GM18507 (cell line): ENCODE measurements at places on chromosomes 3 and 15.

DNA sequence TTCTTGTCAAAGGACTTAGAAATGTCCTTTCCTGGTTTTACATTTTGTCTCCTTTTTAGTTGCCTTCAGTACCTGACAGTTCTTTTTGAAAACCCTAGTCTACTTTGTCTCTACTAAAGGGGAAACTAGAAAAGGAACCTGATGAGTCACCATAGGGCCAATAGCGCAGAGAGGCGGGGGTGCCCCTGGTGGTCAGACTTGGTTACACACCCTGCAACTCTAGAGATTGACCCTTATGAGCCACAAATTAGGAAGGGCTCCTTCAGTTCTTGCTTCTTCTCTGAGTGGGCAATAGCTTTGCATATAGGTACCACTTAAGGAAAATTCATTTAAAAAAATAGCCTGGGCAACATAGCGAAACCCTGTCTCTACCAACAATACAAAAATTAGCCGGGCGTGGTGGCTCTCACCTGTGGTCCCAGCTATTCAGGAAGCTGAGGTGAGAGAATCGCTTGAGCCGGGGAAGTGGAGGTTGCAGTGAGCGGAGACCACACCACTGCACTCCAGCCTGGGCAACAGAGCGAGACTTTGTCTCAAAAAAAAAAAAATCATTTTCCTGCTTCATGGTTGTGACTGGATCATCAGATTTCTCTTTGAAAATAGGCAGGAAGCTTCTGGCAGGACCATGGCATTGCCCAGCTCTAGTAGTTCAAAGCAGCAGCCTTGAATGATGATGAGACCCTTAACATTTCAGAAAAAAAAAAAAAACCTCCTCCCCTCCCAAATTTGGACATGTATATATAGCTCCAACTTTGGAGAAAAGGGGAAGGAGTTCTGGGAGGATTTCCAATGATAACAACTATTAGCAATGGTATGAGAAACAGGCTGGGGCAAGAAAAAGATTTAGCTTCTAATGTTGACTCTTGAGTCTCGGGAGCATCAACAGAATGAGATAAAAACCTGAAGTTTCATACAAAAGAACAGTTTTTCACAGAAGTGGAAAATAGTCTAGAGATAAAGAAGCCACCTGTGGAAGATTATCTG is 45.2 kb upstream of the RASA2 start:
- peak; percentile 54 for DNase-seq

DNA sequence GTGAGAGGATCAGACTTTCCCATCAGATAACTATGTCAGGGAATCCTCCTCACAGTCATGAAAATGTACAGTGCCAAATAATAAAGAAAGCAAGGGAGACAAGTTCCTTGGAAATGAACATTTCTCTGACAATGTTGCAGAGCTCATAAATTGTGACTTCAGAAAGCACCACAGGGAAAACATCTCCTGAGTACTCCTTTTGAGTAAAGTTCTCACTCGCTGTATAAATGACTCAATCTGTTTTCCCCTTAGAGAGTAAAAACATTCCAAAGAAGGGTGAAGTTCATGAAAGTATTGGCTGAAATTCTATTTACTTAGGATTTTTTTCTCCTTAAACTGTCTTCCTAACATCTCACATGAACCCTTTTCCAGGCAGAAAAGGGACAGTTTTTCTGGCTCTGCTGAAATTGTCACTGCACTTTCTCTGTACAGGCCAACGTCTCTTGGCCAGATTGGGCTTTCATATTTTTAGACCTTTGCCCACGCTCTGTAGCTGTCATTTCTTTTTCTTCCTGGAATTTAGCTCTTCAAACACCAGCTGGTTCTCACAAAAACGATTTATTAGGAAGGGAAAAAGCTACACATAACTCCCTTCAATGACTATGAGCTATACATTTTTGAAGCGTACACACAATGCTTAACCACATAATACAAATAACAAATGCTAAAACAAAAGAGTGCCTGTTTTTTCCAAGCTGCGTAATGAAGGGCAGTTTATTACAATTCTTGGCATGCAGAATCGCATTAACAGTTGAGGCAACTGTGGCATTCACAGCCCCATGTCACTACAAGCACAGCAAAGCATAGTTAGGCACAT is 216.1 kb downstream of the ATP8B4 start:
- DNase-seq, result no peak

GRCh38 chr15:84914351-84914750 is 29.9 kb downstream of the SLC28A1 start:
- DNase-seq, result no peak

DNA sequence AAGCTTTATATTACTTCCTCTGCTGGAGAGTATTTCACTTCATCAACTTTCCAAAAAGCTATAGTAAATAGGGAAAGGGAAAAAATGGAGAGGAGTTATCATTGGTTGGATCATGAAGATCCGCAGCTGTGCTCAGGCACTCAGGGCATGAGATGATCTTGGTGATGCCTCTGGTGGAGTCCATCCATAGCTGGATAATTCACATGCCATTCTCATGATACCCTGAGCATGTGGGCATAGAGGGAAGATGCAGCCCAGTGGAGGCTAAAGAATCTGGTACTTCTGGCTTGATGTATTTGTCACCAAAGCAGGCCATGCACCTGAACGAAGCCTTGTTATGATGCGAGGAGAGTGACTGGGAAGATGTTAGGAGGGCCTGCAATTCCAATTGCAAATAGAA is 150.2 kb downstream of the CHST2 start:
- DNase-seq, result no peak

DNA sequence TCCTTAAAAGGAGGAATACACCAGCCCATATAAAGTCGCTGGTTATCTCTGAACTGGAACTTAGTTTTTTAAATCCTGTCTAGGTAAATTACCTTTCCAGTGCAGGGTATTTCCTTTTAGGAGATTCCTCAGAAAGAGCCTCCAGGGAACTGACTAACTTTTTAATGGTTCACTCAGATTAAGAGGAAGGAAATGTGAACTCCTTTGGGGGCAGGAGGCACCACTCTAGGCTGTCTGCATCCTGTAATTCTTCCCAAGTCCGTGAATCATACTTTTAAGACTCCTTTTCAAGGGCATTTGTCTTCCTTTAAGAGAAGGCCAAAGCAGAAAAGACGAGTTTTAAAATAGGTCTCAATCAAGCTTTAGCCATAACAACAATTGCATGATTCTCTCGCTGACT is 871.2 kb upstream of the NR2F2 start:
- no peak for DNase-seq

DNA sequence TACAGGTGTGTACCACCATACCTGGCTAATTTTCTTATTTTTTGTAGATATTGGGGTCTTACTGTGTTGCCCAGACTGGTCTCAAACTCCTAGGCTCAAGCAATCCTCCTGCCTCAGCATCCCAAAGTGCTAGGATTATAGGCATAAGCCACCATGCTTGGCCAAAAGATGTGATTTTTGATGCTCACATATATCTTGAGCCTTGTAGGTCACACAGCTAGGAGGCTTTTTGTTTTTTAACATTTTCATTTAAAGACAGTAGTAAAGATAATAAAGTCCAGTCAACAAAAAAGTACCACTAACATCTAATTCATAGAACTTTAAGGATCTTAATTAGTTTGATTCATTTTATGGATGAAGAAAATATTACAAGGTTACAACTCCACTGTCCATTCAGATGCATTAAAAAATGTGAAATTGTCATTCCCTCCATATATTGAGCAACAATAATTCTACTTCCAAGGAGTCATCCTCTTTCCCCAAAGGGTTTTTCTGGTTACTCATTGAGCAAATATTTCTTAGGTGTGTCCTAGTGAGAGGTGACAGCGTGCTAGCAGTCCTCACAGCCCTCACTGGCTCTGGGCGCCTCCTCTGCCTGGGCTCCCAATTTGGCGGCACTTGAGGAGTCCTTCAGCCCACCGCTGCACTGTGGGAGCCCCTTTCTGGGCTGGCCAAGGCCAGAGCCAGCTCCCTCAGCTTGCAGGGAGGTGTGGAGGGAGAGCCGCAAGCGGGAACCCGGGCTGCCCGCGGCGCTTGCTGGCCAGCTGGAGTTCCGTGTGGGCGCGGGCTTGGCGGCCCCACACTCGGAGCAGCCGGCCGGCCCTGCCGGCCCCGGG is 8.3 kb upstream of the TASOR start:
- DNase-seq, result no peak

GRCh38 chr3:134829721-134830120 is 34.7 kb downstream of the EPHB1 start:
- no peak for DNase-seq

- DNase-seq, result no peak
These were observed 599.2 kb upstream of the ROBO1 start for GRCh38 chr3:80366808-80367548.

DNA sequence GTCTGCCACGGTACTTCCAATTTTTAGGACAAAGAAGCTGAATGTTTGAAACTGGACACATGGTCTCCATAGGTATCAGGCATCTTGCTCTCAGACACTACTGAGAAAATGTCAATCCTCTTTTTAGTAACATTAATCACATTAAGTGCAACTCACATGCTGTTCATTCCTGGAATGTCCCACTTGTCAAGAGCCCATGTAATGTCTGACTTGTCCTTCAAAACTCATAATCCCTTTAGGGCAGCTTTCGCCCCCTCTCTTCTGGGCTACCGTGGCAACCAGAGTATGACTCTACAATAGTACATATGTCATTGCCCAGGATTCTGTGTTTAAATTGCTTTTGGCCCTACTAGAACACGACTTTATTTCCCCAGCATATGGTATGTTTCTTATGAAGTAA is 12.3 kb downstream of the NUDT16 start:
- no peak for DNase-seq

- DNase-seq, result no peak
These were observed 86.0 kb downstream of the DTWD1 start for GRCh38 chr15:49706805-49707204.

DNA sequence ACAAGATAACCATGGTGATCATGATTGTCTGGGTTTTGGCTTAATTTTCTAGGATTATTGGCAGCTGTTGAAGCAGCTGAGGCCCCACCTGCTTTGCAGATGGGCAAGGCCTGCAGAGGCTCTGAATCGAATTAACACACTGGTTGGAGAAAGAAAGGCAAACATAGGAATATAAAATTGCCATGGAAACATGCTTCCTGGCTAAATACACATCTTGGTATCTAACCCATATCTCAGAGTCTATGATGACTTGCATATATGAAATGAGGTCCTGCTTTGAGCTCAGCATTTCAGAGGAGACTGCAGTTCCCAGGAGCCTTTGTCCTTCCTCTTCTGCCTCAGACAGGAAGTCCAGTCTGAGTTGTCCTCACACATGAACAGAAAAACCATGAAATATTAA is 24.3 kb upstream of the SV2B start:
- DNase-seq, result no peak

DNA sequence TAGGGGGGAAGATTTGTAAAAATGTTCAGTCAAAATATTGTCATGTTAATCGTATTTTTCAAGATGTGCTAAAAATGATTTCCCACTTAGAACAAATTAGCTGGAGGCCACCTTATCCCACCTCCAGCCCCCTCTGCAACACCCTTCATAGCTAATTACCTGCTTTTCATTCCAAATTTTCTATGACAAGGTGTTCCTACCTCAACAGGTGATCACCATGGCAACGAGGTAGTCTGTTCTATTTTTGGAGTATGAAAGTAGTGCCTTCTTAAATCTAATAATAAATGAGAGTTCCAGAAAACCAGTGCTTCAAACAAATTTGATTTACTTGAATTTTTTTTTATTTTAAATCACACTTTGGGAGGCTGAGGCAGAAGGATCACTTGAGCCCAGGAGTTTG is 149.8 kb downstream of the FNDC3B start:
- no peak for DNase-seq

- no peak for DNase-seq
These were observed 5.7 kb downstream of the CD200 start for GRCh38 chr3:112338727-112339056.

GRCh38 chr3:182618085-182618732 is 175.1 kb upstream of the ATP11B start:
- DNase-seq, result no peak

DNA sequence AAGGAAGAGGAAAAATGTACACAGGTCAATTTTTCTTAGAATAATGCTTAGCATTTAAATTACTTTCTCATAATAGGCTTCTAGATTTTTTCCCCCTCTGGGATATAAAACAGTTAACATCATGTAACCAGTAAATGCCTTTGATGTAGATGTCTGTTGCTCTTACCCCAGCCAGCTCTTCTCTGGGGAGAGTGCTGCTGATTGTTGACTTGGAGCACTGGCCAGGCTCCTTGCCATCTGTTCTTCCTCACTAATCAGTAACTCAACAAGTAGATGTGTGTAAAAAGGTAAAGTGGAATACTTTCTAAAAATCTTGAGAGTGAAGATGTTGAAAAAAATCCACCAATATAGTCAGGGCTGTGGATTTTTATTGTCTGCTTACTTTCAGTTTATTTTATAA is 42.2 kb downstream of the RIOX2 start:
- no peak for DNase-seq

DNA sequence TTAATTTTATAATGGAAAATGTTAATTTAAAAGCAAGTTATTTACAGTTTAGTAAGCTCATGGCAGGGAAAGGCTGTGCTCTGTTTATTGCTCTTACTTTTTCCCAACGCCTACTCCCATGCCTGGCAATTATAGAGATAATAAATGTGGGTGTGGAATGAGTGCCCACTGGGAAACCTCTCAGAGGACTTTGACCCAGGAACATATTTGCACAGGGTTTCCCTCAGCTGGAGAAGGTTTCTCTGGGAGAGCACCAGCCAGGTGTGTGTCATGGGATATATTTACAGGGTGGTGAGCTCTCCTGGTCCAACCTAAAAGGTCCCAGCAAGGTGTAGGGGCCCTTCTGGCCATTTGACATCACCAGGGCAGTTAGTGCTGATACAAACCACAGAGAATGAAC is 27.9 kb downstream of the ZNF710 start:
- no peak for DNase-seq

DNA sequence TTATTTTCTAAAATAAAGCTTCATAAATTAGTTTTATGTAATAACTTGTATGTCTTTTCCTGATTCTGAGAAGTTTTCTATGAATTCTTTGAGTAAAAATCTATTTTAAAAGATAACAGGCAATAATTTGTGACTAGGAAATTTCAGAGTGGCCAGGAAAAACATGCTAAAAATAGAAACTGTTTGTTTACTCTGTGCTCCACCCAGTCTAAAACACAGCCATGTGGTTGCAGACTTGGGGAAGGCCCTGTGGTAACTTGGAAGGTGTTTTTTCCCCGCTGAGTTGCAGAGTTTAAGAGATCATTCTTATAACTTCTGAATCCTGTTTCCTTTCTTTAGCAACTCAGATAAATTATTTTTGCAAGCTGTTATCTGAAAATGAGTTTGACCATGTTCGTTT is 21.9 kb downstream of the PLCL2 start:
- no peak for DNase-seq
